Testis (tissue), 5 donors: ENCODE measurements at places on chromosomes 12 and 14. TPM values are rescaled to one million over a fixed set of nuclear protein-coding genes. Genes with fewer than 3 reads are reported as not detected.

- H3K36me3 ChIP-seq: no peaks in the 10 kb centered on the region
- no peak overlapping the region for H3K4me3 ChIP-seq
- peaks cover 20% of the 10 kb centered on the region for H3K4me1 ChIP-seq
- no peak for DNase-seq
- no peaks in the 10 kb centered on the region for H3K27me3 ChIP-seq
- H3K27ac ChIP-seq: no peak overlapping the region
Observed at GRCh38 chr12:62862259-62862881, 72.6 kb downstream of the PPM1H start.

DNA sequence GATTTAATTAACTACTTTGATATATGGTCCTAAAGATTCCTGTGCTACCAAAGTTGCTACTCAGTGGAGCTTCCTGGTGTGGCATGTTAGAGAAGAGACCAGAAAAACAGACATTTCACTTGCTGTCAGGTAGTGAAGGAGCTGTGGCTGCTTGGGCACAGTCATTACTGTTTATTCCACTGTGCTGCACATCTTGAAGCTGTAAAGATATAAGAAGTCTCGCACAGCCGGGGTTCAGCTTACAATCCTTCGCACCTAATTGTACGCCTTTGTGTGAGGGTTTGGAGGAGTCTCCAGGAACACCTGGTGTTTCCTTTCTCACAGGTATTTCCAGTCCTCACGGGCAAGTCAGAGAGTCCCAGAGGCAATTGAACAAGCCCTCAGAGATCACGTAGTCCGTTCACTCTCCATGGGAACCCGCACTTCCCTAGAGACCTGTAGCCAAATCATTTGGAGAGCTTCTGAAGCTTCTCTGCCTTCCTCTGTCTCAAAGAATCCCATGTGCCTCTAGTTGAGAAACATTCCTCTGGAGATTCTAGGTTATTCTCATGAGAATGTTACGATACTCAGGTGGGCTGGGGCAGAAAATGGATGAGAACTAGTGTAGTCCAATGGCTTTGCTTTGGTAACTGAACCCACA, 4.1 kb downstream of the EVL start:
- DNase-seq: no peak
- no peaks in the 10 kb centered on the region for H3K27me3 ChIP-seq
- no peak overlapping the region for H3K27ac ChIP-seq

DNA sequence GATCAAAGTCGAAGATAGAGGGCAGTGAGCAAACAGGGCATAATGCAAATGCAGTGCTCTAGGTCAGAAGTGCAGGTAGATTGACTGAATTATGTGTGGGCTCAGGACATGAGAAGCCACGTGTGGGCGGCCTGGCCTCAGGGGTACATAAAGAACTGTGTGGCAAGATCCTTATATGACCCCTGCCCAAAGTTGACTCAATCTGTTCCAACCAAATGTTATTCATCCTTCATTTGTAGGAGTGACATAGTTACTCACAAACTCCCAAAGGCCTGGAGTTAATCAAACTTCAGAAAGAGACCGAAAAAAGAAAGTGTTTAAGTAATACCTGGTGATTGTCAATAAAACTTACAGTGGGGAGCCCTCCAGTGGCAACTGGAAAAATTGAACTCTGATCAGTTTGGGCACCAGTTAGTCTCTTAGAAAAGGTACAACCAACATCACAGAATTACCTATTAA, 150.4 kb upstream of the FAR2 start:
- H3K36me3 ChIP-seq: no peaks in the 10 kb centered on the region
- no peak overlapping the region for H3K4me3 ChIP-seq
- no peaks in the 10 kb centered on the region for H3K27me3 ChIP-seq
- DNase-seq: peak; percentile 27

GRCh38 chr12:12872934-12873275, 18.5 kb upstream of the GPRC5A start:
- H3K27me3 ChIP-seq: no peaks in the 10 kb centered on the region
- H3K4me3 ChIP-seq: no peak overlapping the region
- no peaks in the 10 kb centered on the region for H3K36me3 ChIP-seq
- no peaks in the 10 kb centered on the region for H3K4me1 ChIP-seq
- no peak overlapping the region for H3K27ac ChIP-seq

GRCh38 chr14:93888995-93889394, 38.1 kb upstream of the FAM181A start:
- no peaks in the 10 kb centered on the region for H3K27me3 ChIP-seq
- H3K4me1 ChIP-seq: peaks cover 5% of the 10 kb centered on the region
- no peaks in the 10 kb centered on the region for H3K36me3 ChIP-seq
- no peak overlapping the region for H3K4me3 ChIP-seq
- no peak for DNase-seq

DNA sequence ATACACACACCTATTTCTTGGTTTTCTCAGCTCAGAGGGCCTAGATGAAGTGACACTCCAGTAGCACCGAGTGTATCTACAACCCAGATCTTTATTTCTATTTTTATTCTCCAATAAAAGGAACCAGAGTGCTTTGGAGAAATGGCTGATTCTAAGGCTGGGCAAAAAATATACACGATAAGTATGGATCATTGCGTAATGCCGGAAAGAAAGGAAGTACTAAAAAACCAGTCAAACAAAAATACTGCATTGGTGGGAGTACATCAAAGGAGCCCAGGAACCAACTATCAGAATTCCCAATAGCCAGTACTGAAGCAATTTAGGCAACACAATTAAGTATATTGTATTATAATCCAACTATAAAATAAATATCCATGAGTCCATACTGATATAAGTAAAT, 400.9 kb upstream of the CCDC196 start:
- H3K27me3 ChIP-seq: no peaks in the 10 kb centered on the region
- H3K27ac ChIP-seq: no peak overlapping the region
- no peaks in the 10 kb centered on the region for H3K4me1 ChIP-seq
- no peak overlapping the region for H3K4me3 ChIP-seq
- DNase-seq: no peak

- H3K27me3 ChIP-seq: no peaks in the 10 kb centered on the region
- H3K36me3 ChIP-seq: no peaks in the 10 kb centered on the region
- no peak overlapping the region for H3K4me3 ChIP-seq
- no peak overlapping the region for H3K27ac ChIP-seq
- H3K4me1 ChIP-seq: no peaks in the 10 kb centered on the region
- no peak for DNase-seq
Observed at GRCh38 chr12:110776410-110776809, 33.7 kb upstream of the PPP1CC start.

DNA sequence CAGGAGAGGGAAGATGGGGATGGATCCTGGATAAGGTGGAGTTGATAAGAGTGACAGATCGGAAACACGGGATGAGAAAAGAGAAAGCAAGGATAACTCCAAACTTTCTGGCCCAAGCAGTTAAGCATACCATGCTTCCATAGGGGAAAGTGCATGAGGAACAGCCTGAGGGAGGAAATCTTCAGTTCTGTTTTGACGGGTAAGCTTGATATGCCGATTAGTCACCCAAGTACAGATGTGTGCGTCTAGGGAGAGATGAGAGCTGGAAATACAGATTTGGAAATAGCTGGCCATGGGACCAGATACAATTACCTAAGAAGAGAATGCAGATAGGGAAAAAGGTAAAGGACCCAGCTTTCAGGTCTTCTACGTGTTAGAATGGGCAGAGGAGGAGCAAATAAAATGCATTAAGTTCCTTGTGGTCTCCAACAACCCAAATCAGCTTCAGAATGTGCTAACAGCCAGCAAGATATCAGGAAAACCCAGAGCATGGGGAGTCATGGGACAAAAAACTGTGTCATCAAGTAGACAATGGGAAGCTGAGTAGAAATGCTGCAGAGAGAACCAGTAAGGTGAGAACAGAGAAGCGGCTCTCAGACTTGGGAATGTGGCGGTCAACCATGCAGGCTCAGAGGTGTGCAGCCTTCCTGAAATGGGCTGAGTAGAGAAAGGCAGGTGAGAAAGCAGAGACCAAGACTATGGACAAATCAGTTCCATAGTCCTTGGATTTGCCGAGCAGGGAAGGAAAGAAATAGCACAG, 56.3 kb downstream of the PPP1R36 start:
- no peak overlapping the region for H3K4me3 ChIP-seq
- no peak overlapping the region for H3K27ac ChIP-seq
- no peaks in the 10 kb centered on the region for H3K27me3 ChIP-seq
- H3K36me3 ChIP-seq: no peaks in the 10 kb centered on the region

DNA sequence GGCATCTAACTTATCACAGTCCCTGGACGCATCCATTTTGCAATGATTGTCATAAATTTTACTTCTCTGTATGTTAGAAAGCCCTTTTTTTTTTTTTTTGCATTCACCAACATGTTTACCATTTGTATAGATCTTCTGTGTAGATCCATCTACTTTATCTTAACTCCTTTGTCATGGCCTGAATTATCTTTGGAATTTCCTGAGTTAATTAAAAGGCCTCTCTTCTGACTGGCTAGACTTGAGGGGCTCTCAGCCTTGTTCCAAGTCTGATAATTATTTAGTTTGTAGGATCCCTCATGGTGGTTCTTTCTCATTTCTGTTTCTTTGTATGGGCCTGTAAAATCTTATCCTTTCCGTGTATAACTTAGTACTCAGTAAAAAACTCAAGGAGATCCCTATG, 387.0 kb downstream of the C12orf50 start:
- H3K4me3 ChIP-seq: no peak overlapping the region
- no peak overlapping the region for H3K27ac ChIP-seq
- H3K36me3 ChIP-seq: no peaks in the 10 kb centered on the region
- no peak for DNase-seq
- no peaks in the 10 kb centered on the region for H3K27me3 ChIP-seq

DNA sequence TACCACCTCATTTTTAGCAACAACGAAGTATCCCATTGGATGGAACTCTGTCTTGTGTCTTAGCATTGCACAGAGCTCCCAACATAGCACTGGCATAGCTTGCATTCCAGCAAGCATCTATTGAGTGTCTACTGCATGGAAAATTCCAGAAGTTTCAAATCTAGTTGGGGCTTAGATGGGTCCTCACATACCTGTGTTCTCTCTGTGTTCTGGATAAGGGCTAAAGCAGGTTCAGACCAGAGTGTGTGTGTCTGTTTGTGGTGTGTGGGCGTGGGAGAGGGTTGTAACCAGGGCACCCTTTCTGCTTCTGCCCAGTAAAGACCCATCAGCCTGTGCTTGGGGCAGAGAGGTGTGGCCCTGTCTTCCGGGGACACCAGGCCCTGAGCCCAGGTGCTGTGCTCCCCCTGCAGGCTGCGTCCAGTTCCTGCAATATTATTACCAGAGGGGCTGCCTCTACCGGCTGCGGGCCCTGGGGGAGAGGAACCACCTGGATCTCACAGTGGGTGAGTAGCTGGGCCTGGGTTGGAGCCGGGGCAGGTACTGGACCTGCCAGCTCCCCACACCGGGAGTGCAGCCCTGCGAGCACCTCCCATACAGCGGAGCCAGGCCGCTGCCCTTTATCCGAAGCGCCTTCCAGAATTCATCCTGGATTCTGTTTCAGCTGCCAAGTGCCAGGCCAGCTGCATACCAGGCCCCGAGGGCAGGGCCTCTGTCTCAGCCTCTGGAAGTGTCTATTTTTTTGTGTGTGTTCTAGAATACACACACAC, 20.3 kb downstream of the RHOF start:
- peaks cover 3% of the 10 kb centered on the region for H3K4me1 ChIP-seq
- DNase-seq: peak; percentile 74
- H3K27me3 ChIP-seq: no peaks in the 10 kb centered on the region
- H3K36me3 ChIP-seq: no peaks in the 10 kb centered on the region
- H3K27ac ChIP-seq: no peak overlapping the region

DNA sequence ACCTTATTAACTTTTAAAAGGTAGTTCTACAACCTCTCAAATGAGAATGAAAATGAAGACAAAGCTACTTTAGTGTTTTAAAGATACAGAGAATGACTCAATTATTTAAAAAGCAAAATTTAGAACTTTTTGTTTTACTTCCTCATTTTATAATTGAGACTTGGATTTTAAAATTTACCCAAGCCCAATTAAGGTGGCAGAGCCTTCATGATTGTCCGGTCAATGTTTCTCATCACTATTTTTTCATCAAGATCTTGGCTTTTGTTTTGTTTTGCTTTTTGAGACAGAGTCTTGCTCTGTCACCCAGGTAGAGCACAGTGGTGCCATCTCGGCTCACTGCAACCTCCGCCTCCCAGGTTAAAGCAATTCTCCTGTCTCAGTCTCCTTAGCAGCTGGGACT, 32.7 kb downstream of the PPP4R3A start:
- H3K27me3 ChIP-seq: no peaks in the 10 kb centered on the region
- DNase-seq: no peak

The CD69 gene
- 2.1 TPM for total RNA-seq

The WNT1 gene
- total RNA-seq: 1.2 TPM

The ATG14 gene
- 23.5 TPM for total RNA-seq

The TMEM179 gene
- total RNA-seq: 12.1 TPM
